ENCODE measurements at places on chromosomes 16 and 17.

- DNase-seq: no peak
Observed at GRCh38 chr17:78131172-78132083, 857 bp downstream of the TMC8 start.

DNA sequence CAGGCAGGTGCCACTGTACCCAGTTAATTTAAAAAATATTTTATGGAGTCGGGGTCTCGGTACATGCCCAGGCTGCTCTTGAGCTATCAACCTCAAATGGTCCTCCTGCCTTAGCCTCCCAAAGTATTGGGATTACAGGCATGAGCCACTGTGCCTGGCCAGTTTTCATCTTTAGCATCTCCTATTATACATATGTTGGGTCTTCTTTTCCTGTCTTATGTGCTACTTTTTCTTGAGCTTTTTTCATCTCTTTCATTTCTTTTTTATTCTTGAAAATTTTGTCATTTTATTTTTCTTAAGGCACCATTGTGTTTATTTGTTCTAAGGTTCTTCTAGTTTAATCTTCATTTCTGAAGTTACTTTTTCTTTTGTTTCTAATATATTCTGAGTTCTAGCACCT lies 20.7 kb downstream of the BANP start:
- no peak for DNase-seq

- DNase-seq: no peak
Observed at GRCh38 chr16:54862529-54862928, 68.1 kb upstream of the IRX5 start.

- no peak for DNase-seq
Observed at GRCh38 chr16:57196286-57196685, 10.2 kb downstream of the RSPRY1 start.

DNA sequence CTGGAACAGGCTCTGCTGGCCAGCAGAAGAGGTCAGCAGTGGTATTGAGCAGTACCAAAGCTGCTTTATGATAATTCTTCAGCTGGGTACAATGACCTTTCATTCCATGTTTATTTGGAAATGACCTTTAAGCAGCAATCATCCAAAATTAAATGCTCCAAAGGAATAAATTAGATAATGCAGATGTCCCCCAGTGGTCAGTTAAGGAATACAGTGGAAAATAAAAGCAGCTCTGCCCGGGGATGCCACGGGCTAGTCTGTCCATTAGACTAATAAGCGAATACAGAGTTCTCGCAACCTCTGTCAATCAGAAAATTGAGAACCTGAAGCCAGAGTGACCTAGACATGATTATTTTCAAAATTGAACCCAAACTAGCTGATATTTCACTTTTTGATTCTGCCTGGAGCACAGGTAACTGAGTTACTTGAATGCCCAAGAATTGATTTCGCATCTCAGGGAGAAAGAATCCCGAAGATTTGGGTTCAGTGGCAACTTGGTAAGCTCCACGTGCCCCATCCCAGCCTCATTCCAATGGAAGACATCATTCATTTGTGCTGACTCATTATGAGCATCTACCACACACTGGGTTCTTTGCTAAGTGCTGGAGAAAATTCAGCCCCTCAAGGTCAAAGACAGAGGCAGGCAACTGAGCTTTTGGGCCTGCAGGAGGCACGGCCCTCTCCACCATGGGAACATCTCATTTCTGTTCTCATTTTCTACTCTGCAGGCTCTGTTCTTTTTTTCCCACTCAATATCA lies 34.4 kb upstream of the SLC39A11 start:
- no peak for DNase-seq

GRCh38 chr16:16992975-16993765 lies 477.6 kb downstream of the XYLT1 start:
- no peak for DNase-seq

DNA sequence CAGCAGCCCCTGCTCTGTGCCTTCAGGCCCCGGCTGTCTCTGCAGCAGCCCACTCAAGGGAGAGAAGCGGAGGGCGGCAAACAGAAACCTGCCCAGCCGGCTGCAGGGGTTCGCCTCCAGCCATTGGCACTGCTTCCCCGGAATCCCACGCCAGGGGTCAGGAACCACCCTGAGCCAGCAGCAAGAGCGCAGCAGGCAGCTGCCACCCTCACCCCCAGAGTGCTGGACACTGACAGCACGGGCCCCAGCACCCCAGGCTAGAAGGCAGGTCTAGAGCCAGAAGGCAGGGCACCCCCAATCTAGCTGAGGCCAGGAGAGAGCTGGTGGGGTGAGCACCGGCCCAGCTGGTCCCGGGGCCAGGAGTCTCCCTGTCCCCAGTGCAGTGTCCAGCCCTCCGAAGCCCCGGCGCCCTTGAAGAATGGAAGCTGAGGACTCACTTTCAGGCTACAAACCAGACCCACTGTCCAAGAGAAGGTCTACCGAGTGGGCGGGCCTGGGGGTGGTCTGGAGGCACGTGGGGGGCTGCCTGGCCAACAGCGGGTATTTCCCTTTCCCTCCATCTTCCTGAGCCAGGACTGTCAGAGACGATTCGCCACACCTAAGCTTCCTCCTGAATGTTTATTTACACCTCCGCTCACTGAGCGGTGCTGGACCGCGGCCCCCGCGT lies 8.4 kb downstream of the UBALD2 start:
- no peak for DNase-seq

GRCh38 chr17:1830288-1830687 lies 483 bp downstream of the RPA1 start:
- peak; percentile 40 for DNase-seq

DNA sequence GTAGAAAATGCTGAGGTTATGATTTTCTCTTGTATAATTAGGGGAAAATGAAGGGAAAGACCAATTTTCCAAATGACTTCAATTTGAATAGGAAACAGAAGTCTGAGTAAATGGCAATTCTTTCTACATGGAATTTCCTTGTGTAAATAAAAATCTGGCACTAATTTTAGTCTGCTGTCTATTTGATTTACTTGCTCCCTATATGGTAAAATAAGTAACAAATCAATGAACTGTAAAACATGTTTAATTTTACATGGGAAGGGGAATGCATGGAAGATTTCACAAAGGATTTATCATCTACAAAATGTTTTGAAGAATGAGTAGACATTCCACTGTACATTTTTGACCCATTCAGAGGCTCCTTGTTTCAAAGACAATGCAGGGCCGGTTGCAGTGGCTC lies 811.6 kb upstream of the GOT2 start:
- no peak for DNase-seq

DNA sequence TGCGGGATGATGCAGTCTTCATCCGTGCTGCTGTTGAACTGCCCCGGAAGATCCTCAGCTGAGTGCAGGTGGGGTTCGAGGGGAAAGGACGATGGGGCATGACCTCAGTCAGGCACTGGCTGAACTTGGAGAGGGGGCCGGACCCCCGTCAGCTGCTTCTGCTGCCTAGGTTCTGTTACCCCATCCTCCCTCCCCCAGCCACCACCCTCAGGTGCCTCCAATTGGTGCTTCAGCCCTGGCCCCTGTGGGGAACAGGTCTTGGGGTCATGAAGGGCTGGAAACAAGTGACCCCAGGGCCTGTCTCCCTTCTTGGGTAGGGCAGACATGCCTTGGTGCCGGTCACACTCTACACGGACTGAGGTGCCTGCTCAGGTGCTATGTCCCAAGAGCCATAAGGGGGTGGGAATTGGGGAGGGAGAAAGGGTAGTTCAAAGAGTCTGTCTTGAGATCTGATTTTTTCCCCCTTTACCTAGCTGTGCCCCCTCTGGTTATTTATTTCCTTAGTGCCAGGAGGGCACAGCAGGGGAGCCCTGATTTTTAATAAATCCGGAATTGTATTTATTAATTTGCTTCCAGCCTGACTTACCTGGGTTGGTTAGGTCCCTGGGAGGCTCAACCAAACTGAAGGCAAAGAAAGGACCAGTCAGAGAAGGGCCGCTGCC lies 5.8 kb downstream of the TRAF4 start:
- DNase-seq: no peak

GRCh38 chr16:47604306-47604705 lies 143.2 kb downstream of the PHKB start:
- DNase-seq: no peak

DNA sequence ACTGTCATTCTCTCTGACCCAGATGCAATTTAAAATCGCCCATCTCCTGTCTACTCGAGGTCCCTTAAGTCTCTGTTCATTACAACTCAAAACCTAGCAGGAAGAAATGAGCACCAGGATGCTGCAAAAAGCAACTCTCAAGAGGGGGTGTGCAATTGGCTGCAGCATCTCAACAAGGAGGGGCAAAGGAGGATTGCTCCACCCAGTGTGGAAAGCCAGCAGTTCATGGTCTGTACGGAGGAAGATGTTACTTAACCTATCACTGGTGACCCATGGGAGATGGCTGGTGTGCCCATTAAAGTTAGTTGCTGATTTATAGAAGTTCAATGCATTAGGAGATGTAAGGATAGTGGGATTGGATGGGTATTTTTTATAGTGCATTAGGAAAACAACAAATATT lies 147.4 kb downstream of the CDK5R1 start:
- peak; percentile 13 for DNase-seq

- DNase-seq: no peak
Observed at GRCh38 chr17:40076591-40076990, 13.8 kb downstream of the THRA start.

- peak; percentile 70 for DNase-seq
Observed at GRCh38 chr16:278863-279366, 1.5 kb upstream of the ARHGDIG start.

DNA sequence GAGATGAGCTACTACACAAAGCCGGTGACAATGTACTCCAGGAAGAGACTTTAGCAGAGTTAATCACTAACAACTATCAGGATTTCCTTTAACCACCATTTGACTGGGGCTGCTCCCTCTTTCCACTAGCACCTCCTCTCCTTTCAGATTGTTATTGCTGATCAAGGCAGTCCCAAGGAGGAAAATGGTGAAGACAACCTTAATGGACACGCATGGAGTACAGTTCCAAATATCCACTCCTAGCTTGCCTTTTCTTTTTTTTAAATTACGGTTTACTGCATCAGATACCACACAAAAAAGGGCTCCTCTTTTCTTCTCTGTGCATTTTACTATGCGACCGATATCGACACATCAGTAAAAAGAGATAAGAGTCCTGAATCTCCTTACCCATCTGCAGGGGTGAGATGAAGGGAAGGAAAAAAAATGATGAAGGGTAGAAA lies 30.9 kb downstream of the FAM222B start:
- peak; percentile 34 for DNase-seq

DNA sequence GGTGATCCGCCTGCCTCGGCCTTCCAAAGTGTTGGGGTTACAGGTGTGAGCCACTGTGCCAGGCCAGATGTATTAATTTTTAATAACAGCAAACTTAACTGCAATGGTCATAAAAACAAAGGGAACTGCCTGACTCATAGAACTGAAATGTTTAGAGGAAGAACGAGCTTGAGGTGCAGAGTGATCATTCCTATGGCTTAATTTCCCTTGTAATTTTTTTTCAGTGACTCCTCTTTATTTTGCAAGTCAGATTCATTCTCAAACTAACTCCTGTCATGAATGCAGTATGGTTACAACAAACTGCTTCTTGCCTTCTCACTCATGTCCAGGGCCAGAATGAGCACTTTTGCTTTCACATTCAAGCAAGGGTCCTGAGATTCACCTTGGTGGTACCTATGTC lies 231.3 kb downstream of the HAPSTR1 start:
- DNase-seq: no peak

DNA sequence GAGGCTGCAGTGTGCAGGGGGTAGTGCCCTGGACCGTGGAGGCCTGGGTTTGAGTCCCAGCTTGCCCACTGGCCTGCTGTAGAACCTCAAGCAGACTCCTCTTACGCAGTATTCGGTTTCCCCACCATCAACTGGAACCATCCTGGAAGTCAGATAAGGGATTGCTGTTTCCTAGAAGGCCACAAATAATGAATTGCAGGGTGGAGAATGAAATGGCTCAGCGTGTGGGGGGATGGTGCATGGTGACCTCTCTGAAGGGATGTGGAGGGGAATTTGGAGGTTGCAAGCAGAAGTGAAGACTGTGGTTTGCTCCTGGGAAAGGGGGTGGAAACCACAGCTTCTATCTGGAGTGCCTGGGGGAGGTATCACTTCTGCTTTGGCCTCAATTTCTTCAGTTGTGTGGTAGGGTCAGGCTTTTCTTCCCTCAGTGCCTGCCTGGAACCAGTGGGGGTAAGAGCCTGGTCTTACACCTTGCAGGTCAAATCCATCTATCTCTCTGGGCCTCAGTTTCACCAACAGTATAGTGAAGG lies 1.7 kb downstream of the ADGRG5 start:
- no peak for DNase-seq

GRCh38 chr17:82461827-82462524 lies 3.4 kb downstream of the NARF start:
- DNase-seq: no peak

DNA sequence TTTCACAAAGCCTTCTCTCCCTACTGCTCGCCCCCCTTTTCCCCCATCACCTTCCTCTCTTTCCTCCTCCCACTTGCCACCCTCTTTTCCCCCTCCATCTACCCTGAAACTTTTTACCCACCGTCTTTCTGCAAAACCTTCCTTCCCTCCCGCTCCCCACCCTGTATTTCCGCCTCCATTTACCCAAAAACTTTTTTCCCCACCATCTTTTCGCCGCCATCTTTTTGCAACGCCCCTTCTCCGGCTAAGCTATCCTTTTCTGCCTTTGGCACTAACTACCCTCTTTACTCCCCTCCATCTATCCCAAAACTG lies 205.2 kb upstream of the WSB1 start:
- DNase-seq: no peak
